Prostate gland (tissue), 2 donors: ENCODE measurements at places on chromosomes 1 and 21. TPM values are rescaled to one million over a fixed set of nuclear protein-coding genes. Genes with fewer than 3 reads are reported as not detected.

- H3K4me1 ChIP-seq = no peaks in the 10 kb centered on the region
- no peaks in the 10 kb centered on the region for H3K36me3 ChIP-seq
- DNase-seq = no peak
- H3K4me3 ChIP-seq = no peak overlapping the region
Measured at GRCh38 chr21:29524055-29524454, 225.3 kb downstream of the BACH1 start.

DNA sequence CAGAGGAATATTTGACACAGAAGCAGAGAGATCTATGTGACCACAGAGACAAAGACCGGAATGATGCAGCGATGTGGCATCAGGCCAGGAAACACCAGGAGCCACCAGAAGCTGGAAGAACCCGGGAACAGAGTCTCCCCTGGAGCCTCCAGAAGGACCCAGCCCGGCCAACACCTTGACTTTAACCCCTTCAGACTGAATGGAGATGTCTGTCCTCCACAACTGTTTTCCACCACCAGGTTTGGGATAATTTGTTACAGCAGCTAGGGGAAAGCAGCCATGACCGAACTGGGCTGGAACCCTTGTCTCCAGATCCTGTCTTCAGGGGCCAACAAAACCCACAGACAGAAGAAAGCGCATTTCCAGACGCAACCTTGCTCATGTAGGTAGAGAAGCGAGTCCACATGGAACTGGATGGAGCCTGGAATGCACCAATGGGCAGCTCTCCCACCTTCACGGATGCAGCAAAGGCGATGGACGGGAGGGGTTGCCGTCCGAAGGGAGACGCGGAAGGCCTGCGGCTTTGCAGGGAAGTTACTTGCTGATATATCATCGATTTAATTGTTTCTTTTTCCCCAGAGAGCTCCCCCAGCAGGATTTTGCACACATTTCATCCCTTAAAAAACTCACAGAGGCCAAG is 396.6 kb downstream of the NPHP4 start:
- no peaks in the 10 kb centered on the region for H3K27me3 ChIP-seq
- H3K36me3 ChIP-seq = no peaks in the 10 kb centered on the region
- no peak overlapping the region for H3K27ac ChIP-seq
- no peak overlapping the region for H3K4me3 ChIP-seq
- peaks cover 14% of the 10 kb centered on the region for H3K4me1 ChIP-seq

The PPP1R12B gene
- total RNA-seq = 116 TPM

DNA sequence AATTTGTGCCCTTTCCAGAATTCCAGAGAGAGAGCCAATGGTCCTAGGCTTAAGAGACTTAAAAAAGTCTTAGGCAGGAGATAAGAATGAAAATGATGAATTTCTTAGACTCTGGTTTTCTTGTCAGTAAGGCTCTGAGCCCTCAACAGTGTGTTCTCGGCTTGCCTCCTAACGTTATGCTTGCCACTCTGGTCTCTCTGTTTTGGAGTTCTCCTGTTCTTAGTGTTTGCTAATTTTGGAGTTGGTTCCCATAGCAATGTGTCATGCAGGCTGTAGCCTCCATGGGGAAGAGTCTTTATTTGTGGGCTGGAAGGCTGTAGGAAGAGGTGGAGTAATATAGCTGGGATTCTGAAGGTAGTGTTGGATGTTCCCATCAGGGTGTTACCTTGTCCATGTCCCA is 19.9 kb downstream of the TBX19 start:
- H3K27me3 ChIP-seq = no peaks in the 10 kb centered on the region
- H3K4me3 ChIP-seq = no peak overlapping the region

The MTARC1 gene
- total RNA-seq = 5.7 TPM
